ENCODE measurements at places on chromosomes 16 and 17.
A peak's percentile ranks its signal among the peaks of the same experiment; 100 is the strongest.

DNA sequence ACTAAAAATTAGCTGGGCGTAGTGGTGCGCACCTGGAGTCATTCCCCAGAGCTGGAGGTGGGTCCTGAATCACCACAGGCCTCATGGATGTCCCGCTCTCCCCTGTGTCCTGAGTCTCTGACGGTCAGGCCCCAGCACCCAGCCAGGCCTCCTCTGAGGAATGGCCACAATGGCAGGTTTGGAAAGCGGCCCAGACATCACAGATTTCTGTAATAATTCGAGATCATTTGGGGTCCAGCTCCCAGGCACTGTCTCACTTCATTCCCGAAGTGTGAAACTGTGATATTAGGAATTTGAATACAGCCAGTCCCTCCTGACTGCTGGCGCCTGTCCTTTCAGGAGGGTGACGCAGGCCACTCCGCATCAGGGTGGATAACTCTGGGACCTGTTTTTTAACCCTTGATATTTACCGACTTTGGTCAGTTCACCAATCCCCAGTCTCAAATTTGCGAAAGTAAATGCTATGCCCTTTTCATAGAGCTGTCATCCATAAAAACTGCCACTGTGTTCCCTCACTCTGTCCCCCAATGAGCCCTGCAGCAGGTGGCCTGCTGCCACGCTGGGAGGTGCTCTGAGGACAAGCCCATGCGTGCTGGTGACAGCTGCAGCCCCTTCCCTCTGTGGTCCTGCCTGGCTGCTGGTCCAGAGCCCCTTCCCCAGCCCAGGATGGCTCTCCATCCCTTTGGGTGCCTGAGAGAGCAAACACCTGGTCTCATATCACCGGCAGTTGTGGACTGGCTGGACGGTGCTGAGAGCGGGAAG, 28.3 kb upstream of the RPTOR start:
- DNase-seq = no peak

GRCh38 chr17:74404789-74405188, 27.1 kb upstream of the GPRC5C start:
- DNase-seq = no peak

DNA sequence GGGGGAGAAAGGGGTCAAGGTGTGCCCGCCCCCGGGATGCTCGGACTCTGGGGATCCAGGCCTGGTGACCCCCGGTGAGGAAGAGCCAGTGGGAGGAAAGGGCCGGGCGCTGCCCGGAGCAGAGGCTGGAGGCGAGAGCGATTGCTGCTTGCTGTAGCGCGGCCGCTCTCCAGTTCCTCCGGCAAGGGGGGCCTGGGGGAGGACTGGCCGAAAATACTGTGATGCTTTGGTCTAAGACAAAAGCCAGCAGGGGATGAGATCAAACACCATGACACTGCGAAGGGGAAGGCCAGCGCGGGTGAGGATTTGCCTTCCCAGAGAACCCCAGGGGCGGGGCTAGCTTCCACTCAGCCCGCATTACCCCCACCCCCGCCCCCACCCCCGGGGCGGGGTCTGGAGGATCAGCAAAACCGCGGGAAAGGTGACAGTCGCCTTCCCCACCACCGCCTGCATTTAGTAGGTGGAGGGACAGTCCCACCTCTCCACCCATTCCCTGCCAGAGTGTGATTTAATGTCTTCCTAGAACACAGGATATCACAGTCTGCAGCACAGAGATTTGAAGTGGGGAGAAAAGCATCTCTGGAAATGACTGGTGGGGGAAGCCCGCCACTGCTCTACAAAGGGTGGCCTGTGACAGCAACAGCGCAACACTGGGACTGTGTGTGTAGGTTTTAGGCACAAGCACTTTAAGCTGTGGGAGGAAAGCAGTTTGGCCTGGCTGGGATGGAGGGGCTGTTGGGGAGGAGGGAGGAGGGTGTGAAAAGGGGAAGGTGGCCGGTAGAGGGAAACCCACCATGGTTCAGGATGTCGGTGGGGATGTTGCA, 25.7 kb downstream of the MRC2 start:
- peak; percentile 75 for DNase-seq

DNA sequence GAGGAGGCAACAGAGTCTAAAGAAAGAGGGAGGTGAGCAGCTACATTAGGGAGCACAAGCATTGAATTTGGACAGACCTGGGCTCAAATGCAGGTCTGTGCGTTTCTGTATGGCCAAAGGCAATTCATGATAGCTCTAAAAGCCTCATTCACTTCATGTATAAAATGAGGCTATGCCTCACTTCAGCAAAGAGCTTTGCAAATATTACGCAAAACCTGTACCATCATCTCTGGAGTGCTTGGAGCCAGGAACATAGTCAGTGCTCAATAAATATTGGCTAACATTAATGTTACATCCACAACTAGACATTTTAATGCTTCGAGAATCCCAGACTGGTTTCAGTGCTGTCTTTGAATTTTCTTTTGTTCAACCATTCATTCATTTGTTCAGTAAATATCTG, 254.7 kb upstream of the CDH11 start:
- no peak for DNase-seq

DNA sequence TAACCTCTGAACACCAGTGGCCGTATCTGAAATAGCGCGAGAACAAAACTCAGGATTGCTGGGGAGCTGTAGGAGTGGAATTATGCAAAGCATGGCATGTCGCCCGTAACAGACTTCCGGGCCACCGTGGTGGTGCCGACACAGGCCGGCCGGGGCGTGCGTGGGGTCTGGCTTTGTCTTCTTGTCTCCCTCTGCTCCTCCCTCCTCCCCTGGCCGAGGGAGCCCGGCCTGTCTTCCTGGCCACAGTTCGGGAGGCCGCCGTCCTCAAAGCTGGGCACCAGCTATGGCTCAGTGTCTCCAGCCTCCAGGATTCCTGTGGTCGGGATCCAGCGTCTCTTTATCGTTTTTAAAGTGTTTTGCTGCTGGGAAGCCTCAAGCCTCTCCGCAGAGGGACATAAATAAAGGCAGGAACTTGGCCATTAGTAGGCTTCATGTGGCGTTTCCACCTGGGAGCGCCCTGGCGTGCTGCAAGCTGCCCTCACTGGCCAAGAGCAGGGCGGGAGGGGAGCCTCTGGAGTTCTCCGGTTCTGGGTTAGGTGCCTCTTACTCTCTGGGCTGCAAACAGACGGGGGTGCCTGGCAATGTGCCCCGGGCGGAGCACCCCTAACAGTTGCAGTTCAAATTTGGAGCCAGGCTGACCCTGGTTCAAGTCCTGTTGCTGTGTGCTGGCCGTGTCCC, 22.0 kb upstream of the NPTX1 start:
- no peak for DNase-seq

- DNase-seq = peak; percentile 92
Measured at GRCh38 chr17:58344047-58344790, 7.8 kb downstream of the SUPT4H1 start.

Measured in stimulated activated CD8-positive, alpha-beta memory T cell treated with anti-CD3 and anti-CD28 coated beads, Interleukin-15, amount 100 ng/mL, for 4 hours (primary cell).